ENCODE measurements at places on chromosomes 6 and 20.

DNA sequence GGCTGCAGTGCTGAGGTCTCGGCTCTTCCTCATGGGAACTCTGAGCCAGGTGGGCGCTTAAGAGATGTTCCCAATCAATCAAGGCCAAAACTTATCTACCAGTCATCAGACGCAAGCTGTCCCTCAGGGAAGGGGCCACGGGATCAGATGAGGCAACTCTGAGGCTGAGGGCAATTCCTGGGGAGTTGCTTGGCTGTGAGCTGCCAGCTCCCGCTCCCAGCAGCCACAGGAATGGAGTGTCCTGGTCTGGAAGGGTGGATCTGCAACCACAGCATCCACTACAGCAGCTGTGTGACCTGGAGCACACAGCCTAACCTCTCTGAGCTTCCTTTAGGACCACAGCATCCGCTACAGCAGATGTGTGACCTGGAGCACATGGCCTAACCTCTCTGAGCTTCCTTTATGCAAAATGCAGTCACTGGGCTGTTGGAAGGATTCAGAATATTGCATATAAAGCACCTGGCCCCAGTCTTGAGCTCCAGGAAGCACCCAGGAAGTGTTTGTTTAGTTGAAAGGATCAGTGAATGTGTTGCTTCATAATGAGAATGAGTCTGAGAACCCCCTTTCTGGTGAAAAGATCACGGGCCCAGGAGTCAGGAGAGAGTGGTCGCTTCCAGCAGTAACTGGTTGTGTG lies 60.9 kb downstream of the TFAP2C start:
- no peak for DNase-seq

- no peak for DNase-seq
Observed at GRCh38 chr6:123909989-123910388, 106.3 kb downstream of the NKAIN2 start.

GRCh38 chr6:106540907-106541306 lies 88.4 kb downstream of the RTN4IP1 start:
- no peak for DNase-seq

GRCh38 chr6:108944707-108945680 lies 96.8 kb downstream of the ARMC2 start:
- no peak for DNase-seq

GRCh38 chr6:41469156-41470028 lies 76.8 kb upstream of the FOXP4 start:
- DNase-seq: no peak

DNA sequence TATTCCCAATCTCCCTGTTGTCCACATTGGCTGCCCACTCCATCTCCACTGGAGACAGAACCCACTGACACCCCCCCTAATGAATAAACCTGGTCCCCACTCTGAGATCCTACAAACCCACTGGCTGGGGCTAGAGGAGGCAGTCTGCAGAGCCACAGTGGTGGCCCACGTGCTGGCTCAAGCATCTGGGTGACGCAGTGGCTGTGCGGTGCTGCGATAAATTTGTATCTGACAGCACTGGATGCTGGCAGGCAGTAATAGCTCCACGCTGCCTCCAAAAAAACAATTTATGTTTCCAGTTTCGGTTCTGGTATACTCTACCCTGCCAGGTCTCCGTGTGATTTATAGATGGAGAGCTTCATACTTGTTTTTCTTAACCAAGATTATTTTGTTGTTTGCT lies 87.1 kb upstream of the SYNDIG1 start:
- no peak for DNase-seq

GRCh38 chr6:144767051-144767450 lies 481.9 kb downstream of the UTRN start:
- no peak for DNase-seq

DNA sequence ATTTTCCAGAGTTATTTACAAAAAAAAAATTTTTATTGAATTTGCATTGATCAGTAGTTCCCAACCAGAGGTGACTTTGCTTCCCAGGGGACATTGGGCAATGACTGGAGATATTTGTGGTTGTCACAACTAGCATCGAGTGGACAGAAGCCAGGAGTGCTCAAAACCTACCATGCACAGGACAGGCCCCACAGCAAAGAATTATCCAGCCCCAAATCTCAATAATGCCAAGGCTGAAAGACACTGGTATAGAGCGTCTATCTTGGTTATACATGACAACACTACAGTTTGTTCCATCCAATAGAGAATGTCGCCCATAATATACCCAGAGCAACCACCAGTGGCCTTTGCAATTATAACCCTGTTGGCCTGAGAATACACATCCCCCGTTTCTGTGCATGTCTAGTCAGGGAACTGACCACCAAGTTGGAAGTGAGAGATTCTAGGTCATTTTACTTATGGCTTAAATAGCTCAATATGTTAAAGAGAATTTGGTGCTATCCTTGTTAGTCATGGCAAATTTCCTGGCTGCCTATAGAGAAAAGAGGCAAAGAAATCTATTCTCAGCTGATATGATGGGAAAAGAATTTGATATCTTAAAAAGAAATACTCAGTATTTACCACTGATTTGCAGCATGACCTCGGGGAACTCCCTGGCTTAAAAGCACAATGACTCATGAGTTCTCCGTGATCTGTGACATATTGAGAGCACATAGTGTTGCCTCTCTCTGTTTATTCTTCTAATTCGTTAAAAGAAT lies 76.0 kb upstream of the ADTRP start:
- no peak for DNase-seq

GRCh38 chr6:157789861-157790260 lies 33.2 kb upstream of the SNX9 start:
- DNase-seq: no peak

- no peak for DNase-seq
Observed at GRCh38 chr6:70413992-70414494, 735 bp downstream of the FAM135A start.

GRCh38 chr6:118719351-118720124 lies 68.1 kb upstream of the CEP85L start:
- no peak for DNase-seq

DNA sequence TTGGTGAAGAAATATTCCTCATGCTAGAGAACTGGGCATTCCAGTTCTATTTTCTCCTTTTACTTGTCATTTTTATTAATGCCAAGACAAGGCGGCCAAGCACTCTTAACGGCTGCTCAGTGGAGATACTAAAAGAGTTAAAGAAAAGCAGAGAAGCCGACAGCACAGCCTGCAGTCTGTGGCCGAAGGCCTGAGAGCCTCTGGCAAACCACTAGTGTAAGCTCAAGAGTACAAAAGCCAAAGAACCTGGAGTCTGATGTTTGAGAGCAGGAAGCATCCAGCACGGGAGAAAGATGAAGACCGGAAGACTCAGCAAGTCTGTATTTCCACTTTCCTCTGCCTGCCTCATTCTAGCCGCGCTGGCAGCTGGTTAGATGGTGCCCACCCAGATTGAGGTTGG lies 167.1 kb upstream of the FUT9 start:
- no peak for DNase-seq

DNA sequence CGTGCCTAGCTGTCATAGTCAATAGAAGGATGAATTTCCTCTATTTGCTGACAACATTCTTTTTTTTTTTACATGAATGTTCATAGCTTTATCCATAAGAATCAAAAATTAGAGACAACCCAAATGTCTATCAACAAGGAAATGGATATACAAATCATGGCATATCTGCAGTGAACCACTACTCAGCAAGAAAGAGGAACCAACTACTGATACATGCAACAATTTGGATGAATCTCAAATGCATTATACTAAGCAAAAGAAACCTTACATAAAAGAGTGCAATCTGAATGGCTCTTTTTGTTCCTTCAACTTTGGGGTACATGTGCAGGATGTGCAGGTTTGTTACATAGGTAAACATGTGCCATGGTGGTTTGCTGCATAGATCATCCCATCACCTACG lies 17.7 kb upstream of the MCM9 start:
- DNase-seq: no peak

GRCh38 chr6:110043366-110043994 lies 65.4 kb downstream of the GPR6 start:
- no peak for DNase-seq

DNA sequence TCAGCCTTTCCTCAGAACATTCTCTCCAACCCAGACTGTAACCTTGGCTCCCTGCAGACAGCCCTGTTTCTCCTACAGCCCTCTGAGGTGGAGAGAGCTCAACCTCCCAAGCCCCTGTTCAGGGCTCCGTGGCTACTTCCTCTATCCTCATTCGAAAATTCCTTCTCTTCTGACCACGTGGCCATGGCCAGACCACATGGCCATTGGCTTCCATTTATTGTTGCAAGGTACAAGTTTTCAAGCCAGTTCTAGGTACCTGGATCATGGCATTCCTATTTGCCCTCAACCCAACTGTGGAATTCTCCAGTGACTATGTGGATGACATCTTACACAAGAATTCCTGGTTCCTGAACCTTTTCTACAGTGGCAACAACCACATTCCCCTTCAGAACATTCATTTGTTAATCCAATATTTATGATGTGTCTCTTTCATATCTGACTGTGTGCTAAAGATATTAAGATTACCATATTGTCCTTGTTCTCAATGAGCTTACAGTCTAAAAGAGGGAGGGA lies 161.9 kb downstream of the GMPR start:
- no peak for DNase-seq

GRCh38 chr6:33668914-33669313 lies 42.6 kb downstream of the UQCC2 start:
- peak; percentile 52 for DNase-seq

- no peak for DNase-seq
Observed at GRCh38 chr6:7580537-7580926, 9.5 kb upstream of the SNRNP48 start.

DNA sequence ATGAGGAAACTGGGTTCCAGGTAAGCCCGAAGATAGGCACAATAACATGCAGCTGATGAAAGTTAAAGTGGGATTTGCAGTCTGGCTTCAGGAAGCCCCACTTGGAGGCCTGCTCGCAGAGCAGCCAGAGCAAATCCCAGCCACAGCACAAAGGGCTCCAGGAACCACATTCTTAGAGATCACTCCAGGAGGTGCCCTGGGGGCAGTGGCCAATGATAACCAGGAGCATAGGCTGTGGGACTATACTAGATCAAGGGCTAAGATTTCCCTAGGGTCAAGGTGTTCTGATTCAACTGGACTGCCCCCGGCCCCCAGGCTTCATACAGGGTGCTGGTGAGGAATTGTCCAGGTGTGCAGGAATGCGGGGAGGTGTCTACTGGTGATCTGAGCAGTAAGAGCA lies 133.9 kb upstream of the PTPRT start:
- DNase-seq: no peak

- no peak for DNase-seq
Observed at GRCh38 chr6:158655569-158656450, 6.0 kb downstream of the SYTL3 start.

GRCh38 chr6:56911847-56912246 lies 43.1 kb upstream of the BEND6 start:
- DNase-seq: no peak

DNA sequence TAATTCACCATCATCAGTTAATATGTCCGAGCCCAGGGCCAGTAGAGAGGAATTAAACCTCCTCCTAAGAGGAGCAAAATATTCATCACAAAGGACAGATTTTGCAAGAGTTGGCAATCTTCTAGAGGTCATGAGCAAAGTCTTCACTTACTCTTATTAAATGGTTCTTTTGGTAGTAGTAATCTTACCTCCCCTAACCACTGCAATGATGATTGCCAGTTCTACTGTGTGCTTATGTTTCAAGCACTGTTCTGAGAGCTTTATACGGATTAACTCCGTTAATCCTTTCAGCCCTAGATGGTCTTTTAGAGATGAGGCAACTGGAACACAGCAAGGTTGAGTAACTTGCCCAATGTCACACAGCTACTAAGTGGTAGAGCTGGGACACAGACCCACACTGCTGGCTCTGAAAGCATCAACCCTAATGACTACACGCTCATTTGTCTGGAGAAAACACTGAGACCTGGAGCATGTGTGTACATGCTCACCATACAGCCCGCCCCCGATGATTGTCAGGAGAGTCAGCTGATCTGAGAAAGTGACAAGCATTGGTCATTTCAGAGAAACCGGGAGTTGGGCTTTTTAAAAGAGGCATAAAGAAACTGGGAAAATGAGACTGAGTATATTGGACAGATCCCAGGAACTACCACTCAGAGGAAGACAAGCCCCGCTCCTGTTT lies 276.0 kb downstream of the NRN1 start:
- DNase-seq: no peak

- DNase-seq: peak; percentile 38
Observed at GRCh38 chr6:25137916-25138232, 141.3 kb upstream of the CARMIL1 start.

- DNase-seq: peak; percentile 65
Observed at GRCh38 chr6:73675466-73676098, 20.4 kb upstream of the CD109 start.

DNA sequence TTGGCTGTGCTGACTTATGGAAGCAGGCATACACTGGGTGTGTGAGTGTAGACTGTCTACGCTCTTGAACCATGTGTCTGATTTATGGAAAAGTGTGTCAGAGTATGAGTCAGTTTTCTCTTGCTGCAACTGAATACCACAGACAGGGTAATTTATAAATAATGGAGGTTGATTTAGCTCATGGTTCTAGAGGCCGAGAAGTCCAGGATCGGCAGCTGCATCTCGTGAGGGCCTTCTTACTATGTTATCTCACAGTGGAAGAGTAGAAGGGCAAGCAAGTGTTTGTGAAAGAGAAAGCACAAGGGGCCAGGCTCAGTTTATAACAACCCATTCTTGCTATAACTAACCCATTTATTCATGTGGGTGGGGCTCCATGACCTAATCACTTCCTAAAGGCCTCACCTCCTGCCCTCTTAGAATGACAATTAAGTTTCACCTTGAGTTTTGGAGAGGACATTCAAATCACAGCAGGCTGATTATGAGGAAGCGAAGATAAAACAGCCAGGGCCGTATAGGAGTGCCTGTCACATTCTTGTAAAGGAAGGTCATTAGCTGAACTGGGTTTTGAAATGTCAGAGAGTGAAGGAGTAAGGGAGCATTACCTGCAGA lies 6.7 kb downstream of the GPR31 start:
- no peak for DNase-seq

- DNase-seq: no peak
Observed at GRCh38 chr20:346640-347316, at the start of gene NRSN2. TSS of gene NRSN2 (plus strand) at chr20:347111. CDS start at chr20:349644, 2,533 bp downstream.

DNA sequence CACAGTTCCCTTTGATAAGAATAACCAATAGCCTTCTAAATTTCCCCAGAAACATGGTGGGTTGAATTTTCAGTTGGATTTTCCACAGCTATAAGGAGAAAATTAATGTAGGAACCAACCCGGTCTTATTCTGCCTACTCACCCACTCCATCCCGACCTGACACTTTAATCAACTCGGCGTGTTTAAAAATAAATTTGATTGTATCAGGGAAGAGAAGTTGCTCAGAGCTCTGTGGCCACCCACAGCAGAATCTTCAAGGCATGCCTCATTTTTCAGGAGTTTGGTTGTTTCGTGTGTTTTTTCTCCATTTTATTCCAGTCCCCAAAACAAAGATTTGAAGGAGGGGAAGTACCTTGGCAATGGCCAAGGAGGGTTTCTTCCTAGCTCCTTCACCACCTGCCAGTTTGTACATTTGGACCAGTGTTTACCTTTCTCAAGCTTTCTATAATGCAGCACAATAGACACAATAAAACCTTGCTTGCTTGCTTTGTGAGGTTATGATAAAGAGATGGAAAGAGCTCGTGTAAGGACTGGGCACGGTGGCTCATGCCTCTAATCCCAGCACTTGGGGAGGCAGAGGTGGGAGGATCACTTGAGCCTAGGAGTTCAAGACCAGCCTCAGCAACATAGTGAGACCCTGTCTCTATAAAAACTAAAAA lies 297.2 kb upstream of the JARID2 start:
- DNase-seq: no peak
